Activated T-cell treated with anti-CD3 and anti-CD28 coated beads, Interleukin-2, amount 50 U/mL, for 72 hours (primary cell): ENCODE measurements at places on chromosomes 5 and 9. TPM values are rescaled to one million over a fixed set of nuclear protein-coding genes. Genes with fewer than 3 reads are reported as not detected.

DNA sequence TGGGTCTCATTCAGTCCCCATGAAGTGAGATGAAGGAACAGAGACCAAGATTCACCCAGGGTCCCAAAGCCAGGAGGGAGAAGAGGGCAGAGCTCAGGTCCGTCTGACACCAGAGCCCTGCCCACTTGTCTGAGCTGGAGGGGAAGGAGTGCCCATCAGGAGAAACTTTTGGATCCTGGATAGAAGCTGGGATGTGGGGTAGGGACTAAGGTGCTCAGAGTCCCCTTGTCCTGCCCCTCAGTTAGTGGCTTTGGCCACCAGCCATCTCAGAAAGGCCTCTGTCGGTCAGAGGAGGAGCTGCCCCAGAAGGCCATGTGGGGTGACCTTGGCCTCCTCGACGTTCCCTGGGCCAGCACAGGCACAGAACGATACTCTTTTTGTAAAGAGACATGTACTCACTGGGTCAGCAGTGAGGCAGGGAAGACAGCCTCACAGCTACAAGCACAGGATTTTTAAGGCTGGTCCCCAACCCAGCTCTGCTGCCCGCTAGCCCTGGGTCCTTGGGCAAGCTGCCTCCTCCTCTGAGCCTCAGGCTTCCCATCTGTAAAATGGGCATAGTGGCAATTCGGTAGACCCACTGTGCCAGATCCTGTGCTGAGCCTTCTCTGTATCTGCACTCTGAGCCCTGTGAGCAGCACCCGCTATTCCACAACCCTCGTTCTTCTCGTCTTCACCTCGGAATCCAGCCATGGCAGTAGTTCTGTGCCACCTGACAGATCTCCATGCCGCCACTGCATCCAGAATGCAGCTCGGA lies 49.4 kb downstream of the C9orf50 start:
- H3K27ac ChIP-seq = no peak overlapping the region
- no peaks in the 10 kb centered on the region for H3K36me3 ChIP-seq
- no peak for DNase-seq
- H3K4me3 ChIP-seq = no peak overlapping the region
- peaks cover 31% of the 10 kb centered on the region for H3K27me3 ChIP-seq

- no peaks in the 10 kb centered on the region for H3K36me3 ChIP-seq
- no peak overlapping the region for H3K4me3 ChIP-seq
These were observed 61.0 kb downstream of the DAP start for GRCh38 chr5:10699987-10700386.

- DNase-seq = no peak
- H3K4me3 ChIP-seq = peak overlapping the region; percentile 78
- H3K27ac ChIP-seq = peak overlapping the region; percentile 60
- peaks cover 33% of the 10 kb centered on the region for H3K4me1 ChIP-seq
- peaks cover 10% of the 10 kb centered on the region for H3K36me3 ChIP-seq
These were observed 429 bp upstream of the ARL10 start for GRCh38 chr5:176364765-176365350.

- H3K27me3 ChIP-seq = no peaks in the 10 kb centered on the region
- H3K4me1 ChIP-seq = no peaks in the 10 kb centered on the region
- no peak overlapping the region for H3K27ac ChIP-seq
- H3K36me3 ChIP-seq = no peaks in the 10 kb centered on the region
These were observed 451.1 kb downstream of the BRINP1 start for GRCh38 chr9:118918180-118918579.

GRCh38 chr5:139960723-139961383 lies 82.2 kb downstream of the NRG2 start:
- H3K27ac ChIP-seq = no peak overlapping the region
- peaks cover 5% of the 10 kb centered on the region for H3K27me3 ChIP-seq
- no peak overlapping the region for H3K4me3 ChIP-seq
- peaks cover 11% of the 10 kb centered on the region for H3K4me1 ChIP-seq

GRCh38 chr9:133141833-133142595 lies 21.0 kb upstream of the RALGDS start:
- no peaks in the 10 kb centered on the region for H3K27me3 ChIP-seq
- peak overlapping the region; percentile 64 for H3K4me3 ChIP-seq
- no peaks in the 10 kb centered on the region for H3K36me3 ChIP-seq
- peak; percentile 72 for DNase-seq
- peaks cover 69% of the 10 kb centered on the region for H3K4me1 ChIP-seq

- no peak overlapping the region for H3K4me3 ChIP-seq
- no peak for DNase-seq
- H3K36me3 ChIP-seq = peaks cover 10% of the 10 kb centered on the region
- H3K4me1 ChIP-seq = peaks cover 33% of the 10 kb centered on the region
- H3K27ac ChIP-seq = no peak overlapping the region
These were observed 168.1 kb upstream of the DMRT1 start for GRCh38 chr9:673264-673965.

The PLGRKT gene
- total RNA-seq = 49.9 TPM

The IFNA13 gene
- not detected for total RNA-seq

The ALDH7A1 gene
- total RNA-seq = 4.8 TPM
